ENCODE measurements at places on chromosomes 4 and X.

DNA sequence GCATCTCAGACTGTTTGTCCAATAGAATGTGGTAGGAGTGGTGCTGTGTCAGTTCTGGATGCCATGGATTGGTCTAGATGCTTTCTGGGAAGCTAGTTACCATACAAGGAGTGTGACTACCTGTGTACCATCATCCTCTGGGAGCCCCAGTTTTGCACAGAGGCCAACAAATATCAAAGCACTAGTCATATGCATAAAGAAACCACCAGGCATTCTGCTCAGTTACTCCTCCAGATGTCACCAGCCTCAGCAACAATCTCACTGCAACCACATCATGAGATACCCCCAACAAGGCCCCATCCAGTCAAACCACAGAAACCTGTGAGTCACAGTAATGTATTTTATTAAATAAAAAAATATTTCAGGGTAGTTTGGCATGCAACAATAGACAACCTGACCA, 435.8 kb upstream of the CPEB2 start:
- DNase-seq = no peak

DNA sequence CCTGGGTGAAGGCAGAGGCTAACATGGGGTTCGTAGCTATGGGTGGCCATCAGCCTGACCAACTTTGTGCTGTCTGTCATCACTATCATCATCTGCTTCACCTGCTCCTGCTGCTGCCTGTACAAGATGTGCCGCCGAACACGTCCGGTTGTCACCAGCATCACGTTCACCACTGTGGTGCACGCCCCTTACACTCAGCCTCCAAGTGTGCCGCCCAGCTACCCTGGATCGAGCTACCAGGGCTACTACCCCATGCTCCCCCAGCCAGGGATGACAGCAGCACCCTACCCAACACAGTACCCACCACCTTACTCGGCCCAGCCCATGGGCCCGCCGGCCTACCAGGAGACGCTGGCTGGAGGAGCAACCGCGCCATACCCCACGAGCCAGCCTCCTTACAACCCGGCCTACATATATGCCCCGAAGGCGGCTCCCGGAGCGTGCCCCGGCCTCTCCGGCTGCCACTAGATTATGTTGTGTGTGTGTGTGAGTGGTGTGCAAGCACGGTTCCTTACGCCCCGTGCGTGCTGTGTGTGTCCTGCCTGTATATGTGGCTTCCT, 238.1 kb upstream of the ZCCHC13 start:
- no peak for DNase-seq

DNA sequence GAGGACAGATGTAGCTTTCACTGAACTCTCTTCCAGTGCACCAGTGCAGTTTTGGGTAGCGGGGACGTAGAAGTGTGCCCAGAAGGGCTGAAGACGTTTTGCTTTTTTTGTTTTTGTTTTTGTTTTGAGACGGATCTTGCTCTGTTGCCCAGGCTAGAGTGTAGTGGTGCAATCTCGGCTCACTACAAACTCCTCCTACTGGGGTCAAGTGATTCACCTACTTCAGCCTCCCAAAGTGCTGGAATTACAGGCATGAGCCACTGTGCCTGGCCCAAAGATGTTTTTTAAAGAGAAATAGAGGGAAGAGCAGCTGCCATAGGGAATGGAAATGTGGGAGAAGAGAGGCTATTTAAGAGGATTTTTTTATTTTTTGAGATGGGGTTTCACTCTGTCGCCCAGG, 74.4 kb upstream of the ACSL1 start:
- DNase-seq = no peak

DNA sequence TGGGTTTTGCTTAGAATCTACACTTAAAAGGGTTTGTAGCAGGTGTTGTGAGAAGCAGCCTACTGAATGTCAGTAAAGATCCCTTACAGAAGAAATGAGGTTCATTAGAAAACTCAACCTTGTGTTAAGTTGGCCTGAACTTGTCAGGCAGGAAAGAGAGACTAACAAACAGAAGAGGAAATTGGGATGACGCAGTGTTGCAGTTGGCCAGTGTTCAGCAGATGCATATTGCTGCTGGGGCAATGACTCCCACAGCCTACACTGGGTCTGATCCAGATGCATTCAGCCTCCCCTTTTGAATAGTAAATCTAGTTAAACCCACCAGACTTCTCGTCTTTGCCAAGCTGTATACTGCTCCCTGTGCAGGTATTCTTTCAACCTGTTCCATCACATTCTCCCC, 409.4 kb downstream of the UBE2NL start:
- no peak for DNase-seq

DNA sequence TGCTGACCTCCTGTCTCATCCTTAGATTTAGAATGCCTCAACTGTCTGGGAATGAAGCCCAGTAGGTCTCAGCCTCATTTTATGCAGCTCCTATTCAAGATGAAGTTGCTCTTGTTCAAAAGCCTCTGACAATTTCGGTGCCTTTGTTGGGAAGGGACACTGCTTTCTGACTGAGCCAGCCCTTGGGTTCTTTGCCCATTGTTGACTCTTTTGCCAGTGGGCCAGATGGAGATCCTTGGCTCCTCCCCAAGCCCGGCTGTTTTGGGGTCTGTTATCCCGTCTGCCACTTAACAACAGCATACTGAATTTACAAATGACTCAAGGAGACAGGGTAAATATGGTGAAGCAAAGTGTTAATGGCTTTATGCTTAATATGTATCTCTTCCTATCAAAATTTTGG, 58.3 kb upstream of the PRKX start:
- DNase-seq = peak; percentile 82

DNA sequence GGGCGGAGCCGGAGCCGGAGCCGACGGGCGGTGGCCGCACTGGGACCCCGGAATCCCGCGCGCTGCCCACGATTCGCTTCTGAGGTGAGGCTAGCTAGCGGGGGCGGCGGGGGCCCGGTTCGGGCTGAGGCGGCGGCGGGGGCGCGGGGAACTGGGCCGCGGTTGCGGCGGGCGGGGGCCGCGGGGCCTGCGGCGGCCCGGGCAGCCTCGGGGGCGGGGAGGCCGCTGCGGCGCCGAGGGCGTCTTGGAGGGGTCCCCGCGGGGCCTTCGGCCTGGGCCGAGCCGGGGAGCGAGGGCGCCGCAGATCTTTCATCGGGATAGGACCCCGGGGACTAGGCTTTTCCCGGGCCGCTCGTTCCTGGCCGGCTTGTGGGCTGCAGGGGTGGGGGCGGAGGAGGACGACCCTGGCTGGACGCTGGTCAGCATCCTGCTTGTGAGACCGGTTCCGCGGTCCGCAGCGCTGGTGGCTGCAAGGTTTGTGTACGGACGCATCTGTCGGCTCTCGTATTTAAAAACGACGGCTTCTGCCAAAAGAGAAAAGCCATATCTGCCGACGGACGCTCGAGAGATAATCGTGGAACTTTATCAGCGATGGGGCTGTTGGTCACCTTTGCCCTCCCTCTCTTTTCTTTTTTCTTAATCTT, 419 bp downstream of the ADD1 start:
- no peak for DNase-seq

GRCh38 chr4:2835978-2836377, 7.7 kb upstream of the ADD1 start:
- DNase-seq = no peak

GRCh38 chrX:22159071-22159470, 113.6 kb upstream of the CBLL2 start:
- DNase-seq = no peak
